ENCODE measurements at places on chromosomes 7 and 10.

DNA sequence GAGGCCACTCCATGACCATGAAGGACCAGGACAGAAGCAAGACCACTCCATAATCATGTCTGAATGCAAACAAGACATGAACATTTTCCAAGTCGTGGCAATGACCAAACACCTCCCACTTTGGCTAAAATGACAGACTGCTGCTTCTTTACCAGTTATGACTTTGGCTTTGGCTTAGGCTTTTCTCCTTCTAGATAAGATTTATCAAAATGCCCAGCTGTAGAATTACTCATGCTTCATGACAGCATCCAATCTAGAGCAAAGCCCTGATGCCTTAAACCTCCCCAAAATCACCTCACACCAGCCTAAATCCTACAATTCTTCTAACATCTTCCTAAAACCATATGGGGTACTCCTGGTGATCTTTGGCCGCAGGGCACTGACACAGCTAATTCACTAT lies 102.1 kb downstream of the VPS41 start:
- DNase-seq, result no peak

- no peak for DNase-seq
Measured at GRCh38 chr10:116690356-116691322, 51.7 kb downstream of the HSPA12A start.

DNA sequence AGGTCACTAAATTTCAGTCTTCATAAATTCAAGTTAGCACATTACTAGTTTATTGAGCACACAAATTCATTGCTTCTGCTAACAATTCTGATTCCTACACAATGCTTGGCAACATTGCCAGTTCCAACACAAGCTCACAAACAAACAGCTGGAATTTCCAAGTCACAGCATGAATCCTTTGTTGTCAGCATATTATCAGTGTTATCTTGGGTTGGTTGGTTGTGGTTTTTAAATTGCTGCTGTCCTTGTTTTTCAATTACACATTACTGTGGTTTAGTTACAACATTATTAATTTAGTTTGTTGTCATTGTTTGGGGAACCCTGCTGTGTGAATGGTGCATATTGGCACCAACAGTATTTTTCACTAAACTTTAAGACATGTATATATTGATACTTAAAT lies 86.0 kb upstream of the ARID5B start:
- DNase-seq, result no peak

DNA sequence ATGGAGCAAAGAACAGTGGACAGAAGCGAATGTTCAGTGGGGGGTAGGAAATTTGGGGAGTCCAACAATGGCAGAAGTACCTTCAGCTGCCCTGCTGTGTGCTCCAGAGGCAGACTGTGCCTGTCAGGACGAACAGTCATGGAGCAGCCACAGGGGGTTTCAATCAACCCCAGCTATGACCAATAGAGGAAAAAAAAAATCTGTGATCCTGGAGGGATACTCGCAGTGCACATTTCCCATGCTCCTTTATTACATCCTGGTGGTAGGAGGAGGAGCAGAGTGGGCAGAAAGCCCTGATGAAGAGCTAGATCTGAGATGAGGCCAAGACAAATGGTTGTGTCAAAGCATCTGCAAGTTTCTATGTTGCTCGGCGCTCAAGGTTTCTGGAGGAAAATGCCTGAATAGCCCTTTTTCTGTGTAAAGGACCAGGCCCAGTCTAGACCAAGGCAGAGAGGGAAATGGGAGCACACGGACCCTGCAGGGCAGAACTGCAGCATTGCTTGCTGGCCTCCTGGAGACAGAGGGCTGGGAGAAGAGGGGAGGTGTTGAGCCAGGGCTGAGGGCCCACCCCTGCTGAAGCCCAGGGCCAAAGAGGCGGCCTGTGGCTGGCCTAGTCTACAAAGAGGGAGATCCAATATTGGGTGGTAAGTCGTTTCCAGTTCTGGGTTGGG lies 201.5 kb downstream of the GRID1 start:
- DNase-seq, result no peak

All from stimulated activated CD4-positive, alpha-beta T cell treated with anti-CD3 and anti-CD28 coated beads, Interleukin-1b, Interleukin-23, amount 100 ng/mL, for 24 hours (primary cell).